Stimulated activated CD8-positive, alpha-beta memory T cell treated with anti-CD3 and anti-CD28 coated beads, Interleukin-2, amount 100 ng/mL, for 1 hour (primary cell): ENCODE measurements at places on chromosomes 2 and 18.

DNA sequence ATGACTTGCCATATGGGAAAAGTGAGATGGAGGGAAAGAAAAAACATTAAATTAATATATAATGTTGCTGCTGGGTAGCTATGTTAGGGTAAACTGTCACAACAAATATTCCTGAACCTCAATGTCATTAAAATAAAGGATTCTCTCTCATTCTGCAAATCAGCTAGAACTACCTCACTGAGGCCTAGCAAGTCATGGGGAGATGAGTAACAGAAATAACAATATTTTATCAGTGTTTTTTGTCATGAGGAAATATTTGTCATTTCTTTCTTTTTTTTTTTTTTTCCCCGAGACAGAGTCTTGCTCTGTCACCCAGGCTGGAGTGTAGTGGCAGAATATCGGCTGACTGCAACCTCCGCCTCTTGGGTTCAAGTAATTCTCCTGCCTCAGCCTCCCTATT, 1282.3 kb upstream of the NRXN1 start:
- no peak for DNase-seq

DNA sequence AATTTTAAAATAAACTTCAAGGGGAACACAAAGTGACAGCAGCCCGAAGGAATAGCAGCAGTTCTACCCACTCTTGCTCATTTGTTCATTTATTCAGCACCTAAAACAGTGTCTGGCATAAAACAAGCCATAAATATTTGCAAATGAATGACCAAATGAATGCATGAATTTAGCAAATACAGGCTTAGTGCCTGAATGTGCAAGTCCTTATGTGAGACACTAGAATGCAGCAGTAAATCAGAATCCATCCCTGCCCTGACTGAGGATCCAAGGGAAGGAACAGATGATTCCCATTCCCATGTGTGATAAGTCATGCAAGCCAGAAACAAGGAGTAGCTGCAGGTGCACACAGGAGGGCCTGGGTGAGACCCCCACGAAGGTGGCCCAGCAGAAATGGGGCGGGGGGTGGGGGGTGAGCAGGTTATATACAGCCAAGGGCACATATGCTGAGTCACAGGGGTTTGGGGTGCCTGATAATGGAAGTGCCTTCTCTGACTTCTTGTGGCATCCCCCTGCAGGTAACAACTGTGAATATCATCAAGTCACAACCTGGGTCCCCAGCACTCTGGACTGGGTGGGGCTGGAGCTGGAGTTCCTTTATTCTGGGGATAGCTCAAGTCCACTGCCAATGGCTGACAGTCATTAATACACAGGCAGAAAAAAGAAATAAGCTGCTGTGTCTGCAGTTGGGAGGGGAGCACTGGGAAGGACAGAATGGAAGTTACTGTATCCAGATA, 311.9 kb downstream of the TXNL1 start:
- DNase-seq = no peak

GRCh38 chr2:241506793-241507429, 1.5 kb downstream of the STK25 start:
- no peak for DNase-seq

GRCh38 chr2:156323754-156324153, 8.8 kb downstream of the NR4A2 start:
- no peak for DNase-seq

DNA sequence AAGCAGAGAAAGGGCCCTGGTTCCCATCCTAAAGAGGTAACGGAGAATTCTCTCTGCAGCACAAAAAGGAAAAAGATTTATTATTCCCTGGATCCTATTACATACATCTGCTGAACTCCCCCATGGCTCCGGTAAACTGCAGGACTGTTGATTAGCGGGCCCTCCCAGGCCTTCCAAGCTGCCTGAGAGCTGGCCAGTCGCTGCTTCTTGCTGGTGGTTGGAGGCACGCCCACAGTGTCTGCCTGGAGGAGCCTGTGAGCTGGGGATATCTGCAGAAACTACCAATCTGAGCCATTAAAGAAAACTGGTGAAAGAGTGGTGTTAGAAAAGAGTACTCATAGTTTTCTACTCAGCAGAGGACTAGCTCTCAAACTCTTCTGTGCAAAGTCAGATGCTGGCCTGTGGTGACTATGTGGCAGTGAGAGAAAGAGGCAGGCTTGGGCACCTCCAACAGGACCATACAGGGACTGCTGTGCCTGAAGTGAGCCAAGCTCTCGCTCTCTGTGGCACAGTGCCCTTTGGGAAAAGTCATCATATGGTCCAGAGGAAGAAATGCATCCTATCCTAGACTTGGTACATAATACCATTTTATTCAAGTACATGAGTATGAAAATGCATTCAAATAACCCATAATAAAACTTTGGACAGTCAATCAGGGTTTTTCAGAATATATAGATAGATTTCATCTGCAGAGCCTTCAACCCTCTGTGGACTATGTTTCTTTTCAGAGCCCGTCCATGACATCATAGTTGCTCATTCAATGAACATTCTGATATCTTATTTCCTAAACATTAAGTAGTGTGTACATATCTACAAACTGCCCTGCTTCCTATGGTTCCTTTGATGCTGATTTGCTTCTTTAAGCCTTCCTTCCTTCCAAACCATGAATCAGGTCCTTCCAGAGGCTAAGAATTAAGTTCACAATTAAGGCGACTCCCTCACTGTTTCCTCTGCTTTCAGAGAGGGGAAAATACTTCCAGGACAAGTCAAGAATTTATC, 242.0 kb upstream of the LYPD1 start:
- DNase-seq = no peak
